A172 (cell line): ENCODE measurements at places on chromosomes 12 and 14. TPM values are rescaled to one million over a fixed set of nuclear protein-coding genes. Genes with fewer than 3 reads are reported as not detected.

DNA sequence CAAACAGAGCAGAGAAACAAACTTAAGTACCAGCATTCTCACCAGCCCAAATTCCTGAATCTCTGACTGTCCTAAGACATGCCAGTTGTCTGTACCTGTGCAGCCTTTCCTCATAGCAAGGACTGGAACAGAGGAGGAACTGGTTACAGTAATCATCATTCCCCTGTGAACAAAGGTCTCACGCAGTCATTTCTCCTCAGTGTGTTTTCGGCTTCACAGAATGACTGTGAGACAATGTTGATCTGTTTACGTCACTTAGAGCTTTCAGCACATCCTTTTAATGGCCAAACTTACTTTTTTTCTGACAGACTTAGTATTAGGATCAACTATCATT lies 169.0 kb downstream of the FBXL14 start:
- DNase-seq = no peak

DNA sequence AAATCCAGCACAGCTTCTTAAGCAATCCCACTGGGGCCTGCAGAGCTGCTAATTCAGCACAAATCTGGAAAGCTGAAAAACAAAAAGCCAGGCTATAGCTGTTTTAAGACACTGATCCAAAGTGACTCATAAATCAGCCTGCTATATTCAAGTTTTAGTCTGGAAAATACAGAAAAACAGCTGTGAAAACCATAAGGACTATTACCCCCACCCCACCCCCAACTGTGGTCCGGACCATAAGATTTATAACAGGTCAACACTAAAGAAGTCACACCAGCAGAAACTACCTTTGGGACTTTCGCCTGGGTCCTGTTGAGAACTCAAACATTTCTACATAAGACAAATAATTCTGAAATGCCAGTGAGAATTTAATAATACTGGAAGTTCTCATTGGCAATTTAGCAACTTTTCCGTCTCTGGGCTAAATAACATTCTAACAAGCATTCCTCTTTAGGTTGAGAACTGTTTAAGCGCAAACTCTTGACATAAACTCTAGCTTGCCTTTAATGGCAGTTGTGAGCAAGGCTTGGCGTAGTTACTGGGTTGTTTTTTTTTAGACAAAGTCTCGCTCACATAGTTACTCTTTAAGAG lies 3.3 kb downstream of the LRIG3 start:
- DNase-seq = no peak

IL22 gene
- not detected in 2 replicates for total RNA-seq

TMEM52B gene
- 3.4 and 10.9 TPM in 2 replicates for total RNA-seq

DNA sequence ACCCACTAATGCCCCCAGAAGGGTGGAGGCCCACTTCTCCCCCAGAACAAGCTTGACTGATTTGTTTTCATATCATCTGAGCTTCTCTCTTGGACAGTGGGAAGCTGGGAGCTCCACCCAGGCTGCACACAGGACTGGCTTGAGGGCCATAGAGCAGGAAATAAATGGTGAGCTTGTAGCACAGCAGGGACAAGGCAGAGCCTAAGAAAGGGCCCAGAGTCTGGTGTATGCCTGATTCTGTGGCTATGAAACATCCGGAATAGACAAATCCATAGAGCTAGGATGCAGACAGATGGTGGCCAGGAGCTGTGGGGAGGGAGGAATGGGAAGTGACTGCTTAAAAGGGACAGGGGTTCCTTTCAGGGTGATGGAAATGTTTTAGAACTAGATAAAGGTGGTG lies 79.0 kb downstream of the ARL6IP4 start:
- DNase-seq = no peak

PTGES3 gene
- 188 and 222 TPM in 2 replicates for total RNA-seq

- DNase-seq = no peak
Measured at GRCh38 chr14:21527318-21527679, 1.2 kb upstream of the SALL2 start.

GRCh38 chr12:91628656-91629055 lies 446.0 kb upstream of the DCN start:
- no peak for DNase-seq

- no peak for DNase-seq
Measured at GRCh38 chr14:57903954-57904353, 38.1 kb upstream of the SLC35F4 start.

JAG2 gene
- 6.5 and 9.8 TPM in 2 replicates for total RNA-seq

PLEKHG7 gene
- not detected in 2 replicates for total RNA-seq

TAS2R9 gene
- not detected in 2 replicates for total RNA-seq

TRPV4 gene
- total RNA-seq = not detected in 2 replicates

GRCh38 chr12:52010152-52010622 lies 3.4 kb downstream of the TAMALIN start:
- peak; percentile 39 for DNase-seq

DNA sequence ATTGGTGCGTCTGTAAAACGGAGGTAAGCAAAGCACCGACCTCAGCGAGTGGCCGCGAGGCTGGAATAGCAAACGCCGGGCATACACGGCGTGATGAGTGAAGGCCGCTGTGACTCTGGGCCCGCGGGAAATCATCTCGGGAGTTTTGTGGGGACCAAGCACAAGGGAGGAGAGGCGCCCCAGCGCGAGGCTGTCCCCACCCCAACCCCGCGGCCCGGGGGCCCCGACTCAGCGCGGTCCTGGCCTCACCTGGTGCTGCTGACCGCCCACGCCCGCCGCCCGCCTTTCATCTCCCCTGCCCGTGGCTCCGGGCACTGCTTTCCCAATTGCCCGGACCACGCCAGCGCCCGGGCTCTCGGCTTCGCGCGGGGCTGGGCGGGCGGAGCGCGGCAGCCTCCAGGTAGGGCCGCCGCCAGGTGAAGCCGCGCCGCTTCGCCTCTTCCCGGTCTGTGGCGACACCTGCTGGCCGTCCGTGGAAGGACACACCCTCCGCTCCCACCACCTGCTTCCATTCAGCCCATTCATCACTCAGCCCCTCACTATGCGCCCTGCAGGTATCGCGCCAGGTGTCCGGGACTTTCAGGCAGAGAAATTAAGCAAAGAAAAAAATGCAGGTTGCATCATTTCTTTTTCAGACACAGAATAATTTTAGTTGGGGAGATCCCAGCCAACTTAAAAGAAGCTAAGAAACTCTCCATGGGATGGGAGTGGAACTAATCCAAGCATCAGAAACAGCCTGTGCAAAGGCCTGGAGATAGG lies 360.4 kb downstream of the MED13L start:
- DNase-seq = peak; percentile 12

PCBP2 gene
- 107 and 137 TPM in 2 replicates for total RNA-seq

DNA sequence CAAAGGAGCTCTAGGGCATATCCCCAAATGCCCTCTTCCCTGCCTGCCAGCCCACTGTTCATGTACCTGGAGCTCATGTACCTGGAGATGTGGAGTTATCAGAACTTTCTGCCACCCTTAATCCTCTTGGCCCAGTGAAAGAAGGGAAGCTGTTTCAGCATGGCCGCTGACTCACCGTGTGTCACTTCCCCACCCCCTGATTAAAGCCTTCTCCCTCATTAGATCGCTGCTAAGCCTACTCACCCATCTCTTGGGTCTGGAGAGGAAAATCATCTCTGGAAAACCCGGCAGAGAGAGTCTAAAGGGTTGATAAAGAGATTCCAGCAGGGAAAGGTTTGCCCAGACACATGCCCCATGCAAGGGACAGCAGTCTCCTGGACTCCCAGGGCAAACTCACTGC lies 4.5 kb upstream of the LTBP2 start:
- DNase-seq = peak; percentile 89

GRCh38 chr12:93825501-93825888 lies 148.3 kb downstream of the CRADD start:
- no peak for DNase-seq

LYZ gene
- 0.07 and 2.3 TPM in 2 replicates for total RNA-seq

GRCh38 chr12:2378835-2379330 lies 326.1 kb downstream of the CACNA1C start:
- no peak for DNase-seq

DNA sequence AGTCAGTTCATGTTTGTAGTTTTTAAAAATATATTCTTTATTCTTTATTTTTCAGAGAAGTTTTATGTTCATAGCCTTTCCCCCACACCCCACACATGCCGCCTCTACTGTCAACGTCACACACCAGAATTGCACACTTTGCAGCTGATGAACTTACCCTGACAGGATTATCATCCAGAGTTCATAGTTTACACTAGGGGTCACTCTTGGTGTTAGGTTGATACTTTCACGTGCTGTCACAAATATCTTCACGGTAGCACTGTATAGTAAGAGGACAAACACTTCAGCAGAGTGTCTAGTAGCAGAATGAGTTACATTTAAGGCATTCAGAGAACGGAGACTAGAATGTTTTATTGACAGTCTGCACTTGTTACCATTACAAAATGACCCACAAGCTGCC lies 5.1 kb downstream of the DPPA3 start:
- DNase-seq = no peak

SPTB gene
- 1.9 and 2.0 TPM in 2 replicates for total RNA-seq

- no peak for DNase-seq
Measured at GRCh38 chr14:74290415-74290814, 12.3 kb downstream of the ABCD4 start.

STRN3 gene
- 18.7 and 34.0 TPM in 2 replicates for total RNA-seq

GRCh38 chr12:107515446-107515958 lies 170.1 kb upstream of the PWP1 start:
- peak; percentile 96 for DNase-seq

- no peak for DNase-seq
Measured at GRCh38 chr14:104830781-104831180, 29.9 kb downstream of the ZBTB42 start.

HOXC11 gene
- total RNA-seq = 1.0 and 2.3 TPM in 2 replicates

GRCh38 chr14:76713121-76713520 lies 48.1 kb upstream of the VASH1 start:
- no peak for DNase-seq

KRR1 gene
- total RNA-seq = 56.5 and 64.7 TPM in 2 replicates

TUNAR gene
- total RNA-seq = not detected in 2 replicates

GRCh38 chr14:21063479-21063878 lies 5.9 kb downstream of the RNASE8 start:
- DNase-seq = peak; percentile 72

GRCh38 chr12:131749618-131750315 lies 38.9 kb downstream of the SFSWAP start:
- DNase-seq = no peak

DNA sequence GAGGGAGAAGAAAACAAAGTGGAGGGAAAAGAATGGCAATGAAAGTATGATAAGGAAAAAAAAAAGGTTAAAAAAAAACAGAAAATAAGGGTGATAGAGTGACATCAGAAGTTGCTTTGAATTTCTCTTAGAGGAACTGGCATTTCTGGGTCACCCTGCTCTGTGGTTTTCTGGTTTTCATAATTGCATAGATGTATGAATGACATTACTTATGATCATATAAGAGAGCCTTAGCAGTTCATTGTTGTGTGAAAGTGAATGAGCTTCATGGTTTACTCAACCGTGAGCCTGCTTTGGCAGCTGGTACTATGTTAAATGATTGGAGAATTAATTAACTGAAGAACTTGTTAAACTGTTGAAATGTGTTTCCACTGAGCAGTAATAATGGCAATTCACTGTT lies 336.4 kb upstream of the FBXO33 start:
- no peak for DNase-seq

- DNase-seq = peak; percentile 40
Measured at GRCh38 chr12:131164096-131164872, 210.6 kb downstream of the ADGRD1 start.

DNA sequence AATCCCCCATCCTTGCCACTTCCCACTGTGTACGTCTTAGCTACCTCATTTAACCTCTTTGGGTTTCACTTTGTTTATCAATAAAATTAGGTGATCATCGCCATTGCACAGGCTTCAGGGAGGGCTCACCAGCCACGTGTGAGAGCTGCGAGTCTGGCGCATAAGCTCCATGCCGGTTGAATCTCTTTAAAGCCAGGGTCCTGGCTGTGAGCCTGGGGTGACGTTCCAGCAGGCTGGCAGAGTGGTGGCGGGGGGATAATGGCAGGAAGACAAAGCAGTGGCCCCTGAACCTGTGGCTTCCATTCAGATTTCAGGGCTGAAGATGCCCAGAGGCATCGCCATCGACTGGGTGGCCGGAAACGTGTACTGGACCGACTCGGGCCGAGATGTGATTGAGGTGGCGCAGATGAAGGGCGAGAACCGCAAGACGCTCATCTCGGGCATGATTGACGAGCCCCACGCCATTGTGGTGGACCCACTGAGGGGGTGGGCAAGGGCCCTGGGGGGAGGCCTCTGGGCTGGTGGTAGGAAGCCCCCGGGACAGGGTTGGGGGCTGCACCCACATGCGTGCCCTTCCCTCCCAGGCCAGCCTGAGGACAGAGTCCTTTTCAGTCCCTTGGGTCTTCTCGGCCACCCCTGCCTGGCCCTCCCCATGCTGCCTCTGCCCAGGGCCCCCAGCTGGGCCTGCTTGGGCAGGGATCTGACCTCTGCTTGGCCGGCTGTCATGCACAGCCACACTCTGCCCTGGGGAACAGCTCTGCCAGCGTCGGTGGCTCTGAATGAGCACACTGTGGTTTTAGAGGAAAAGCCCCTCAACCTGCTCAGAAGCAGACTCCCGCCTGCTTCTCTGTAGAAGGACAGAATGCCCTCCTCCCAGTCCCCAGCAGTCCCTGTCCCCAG lies 8.6 kb upstream of the NXPH4 start:
- no peak for DNase-seq

- DNase-seq = no peak
Measured at GRCh38 chr14:39431416-39432178, 636 bp downstream of the FBXO33 start.

DNA sequence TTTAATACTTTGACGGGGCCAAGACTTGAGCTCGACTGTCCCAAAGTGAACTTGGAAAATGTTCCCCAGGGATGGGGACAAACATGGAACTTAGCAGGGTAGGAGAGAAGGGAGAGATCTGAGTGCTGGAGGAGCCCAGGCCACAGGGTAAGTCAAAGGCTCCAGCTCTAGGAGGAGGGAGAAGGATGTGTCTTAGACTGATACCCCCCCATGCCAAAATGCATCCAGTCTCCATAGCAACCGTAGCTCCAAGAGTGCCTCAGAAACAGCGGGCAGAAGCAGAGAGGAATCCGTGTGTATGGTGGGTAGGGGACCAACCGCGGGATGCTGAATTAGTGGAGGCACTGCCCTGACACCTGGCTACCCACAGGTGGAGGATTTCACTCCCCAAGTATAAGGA lies 845 bp upstream of the AGAP2 start:
- DNase-seq = no peak

DNA sequence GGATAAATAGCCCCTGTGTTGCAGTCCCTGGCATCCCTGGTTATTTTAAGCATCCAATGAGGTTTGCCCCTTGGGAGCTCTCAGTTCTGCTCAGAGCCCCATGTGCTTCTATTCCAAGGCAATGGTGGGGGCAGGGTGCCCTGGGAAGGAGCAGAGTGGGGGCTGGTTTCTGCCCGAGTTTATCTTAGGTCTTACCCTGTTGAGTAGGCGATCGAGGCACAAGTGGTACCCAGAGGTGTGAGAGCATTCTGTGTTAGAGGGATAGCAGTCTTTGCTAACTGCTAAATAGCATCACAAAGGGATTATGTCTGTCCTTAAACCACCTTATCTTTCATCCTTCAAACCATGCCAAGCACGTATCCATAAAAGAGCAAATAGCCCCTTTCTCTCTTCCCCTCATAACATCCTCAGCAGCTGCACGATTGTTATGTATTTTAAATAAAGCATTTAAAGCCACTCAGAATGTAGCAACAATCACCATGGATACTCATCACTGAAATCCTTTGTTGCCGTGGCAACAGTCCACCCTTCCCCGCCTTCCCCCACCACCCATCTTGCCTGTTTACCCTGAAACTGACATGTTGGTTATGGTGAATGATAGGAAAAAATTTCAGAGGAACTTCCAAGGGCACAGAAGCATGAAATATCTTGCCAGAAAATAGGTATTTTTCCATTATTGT lies 139.3 kb downstream of the PTPN11 start:
- no peak for DNase-seq
